ENCODE measurements at places on chromosomes 12 and 14.

DNA sequence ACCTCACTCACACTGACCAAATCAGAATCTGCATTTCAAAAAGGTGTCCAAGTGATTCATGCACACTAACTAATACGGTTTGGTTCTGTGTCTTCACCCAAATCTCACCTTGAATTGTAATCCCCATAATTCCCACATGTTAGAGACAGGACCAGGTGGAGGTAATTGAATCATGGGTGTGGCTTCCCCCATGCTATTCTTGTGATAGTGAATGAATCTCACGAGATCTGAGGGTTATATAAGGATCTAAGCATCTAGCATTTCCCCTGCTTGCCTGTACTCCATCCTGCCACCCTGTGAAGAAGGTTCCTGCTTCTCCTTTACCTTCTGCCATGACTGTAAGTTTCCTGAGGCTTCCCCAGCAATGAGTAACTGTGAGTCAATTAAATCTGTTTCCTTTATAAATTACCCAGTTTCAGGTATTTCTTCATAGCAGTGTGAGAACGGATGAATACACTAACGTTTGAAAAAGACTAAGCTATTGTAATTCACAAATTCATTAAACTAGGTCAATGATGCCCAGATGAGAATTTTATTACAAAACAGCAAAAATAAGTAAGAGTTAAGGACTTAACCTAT is 759.1 kb downstream of the GALC start:
- no peak for DNase-seq

- DNase-seq = peak; percentile 92
Observed at GRCh38 chr14:52131640-52132320, 62.9 kb upstream of the NID2 start.

DNA sequence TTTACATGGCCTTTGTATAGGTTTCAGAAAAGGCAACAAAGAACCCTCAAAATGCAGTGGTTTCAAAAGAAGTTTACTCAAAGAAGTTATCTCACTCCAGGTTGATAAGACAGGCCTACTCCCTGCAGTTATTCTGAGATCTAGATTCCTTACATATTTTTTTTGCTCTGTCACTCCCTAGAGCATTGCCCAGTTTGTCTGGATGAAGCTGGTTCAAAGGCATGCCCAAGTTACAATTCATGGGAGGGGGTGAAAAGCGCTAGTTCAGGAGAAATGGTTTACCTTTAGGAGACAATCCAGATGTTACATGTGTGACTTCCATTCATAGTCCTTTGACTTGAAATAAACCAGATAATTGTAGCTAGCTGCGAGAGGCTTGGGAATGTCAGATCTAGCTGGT is 115.0 kb downstream of the TPH2 start:
- DNase-seq = no peak

- DNase-seq = peak; percentile 64
Observed at GRCh38 chr12:55736780-55737580, 5.9 kb upstream of the GDF11 start.

DNA sequence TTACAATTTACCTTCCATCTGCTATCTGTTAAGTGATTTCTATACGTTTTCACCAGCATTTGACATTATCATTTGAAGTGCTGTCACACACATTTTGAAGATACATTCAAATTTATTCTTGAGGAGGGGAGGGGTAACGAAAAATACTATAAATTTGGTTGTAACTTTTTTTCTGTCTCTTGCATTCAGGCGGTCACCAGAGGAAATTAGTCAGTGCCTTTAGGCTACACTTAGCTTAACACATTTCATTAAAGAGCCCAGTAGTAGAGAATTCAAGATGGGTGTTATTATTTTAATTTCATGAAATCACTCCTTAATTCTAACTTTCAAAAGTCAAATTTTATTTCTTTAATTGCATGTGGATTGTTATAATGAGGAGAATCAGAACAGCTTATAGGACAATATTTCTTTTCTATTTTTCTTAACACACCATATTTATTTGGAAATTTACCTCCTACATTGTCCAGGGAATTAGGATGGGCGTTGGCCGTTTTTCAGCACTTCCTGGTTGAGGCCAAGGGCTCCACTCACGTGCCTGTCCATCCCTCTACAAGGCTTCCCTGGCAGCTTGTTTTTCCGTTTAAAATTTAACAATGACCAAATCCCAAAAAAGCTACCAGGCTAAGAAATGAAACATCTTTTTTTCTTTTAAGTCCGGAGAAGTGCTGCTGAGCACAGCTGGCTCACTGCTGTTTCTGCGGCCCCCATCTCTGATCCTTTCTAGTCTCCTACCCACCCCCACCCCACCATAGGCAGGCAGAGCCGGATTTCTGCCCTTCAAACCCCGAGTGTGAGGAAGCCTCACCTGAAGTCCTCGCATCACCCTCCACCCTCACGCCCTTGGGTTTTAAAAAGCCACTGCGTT is 1.1 kb upstream of the FAR2 start:
- DNase-seq = no peak

- no peak for DNase-seq
Observed at GRCh38 chr12:91271185-91271584, 88.6 kb upstream of the DCN start.

- no peak for DNase-seq
Observed at GRCh38 chr12:26416550-26416949, 221.2 kb downstream of the SSPN start.

GRCh38 chr12:127275416-127275815 is 991.6 kb upstream of the TMEM132C start:
- no peak for DNase-seq

- DNase-seq = no peak
Observed at GRCh38 chr14:20982646-20983369, 7.0 kb upstream of the METTL17 start.

DNA sequence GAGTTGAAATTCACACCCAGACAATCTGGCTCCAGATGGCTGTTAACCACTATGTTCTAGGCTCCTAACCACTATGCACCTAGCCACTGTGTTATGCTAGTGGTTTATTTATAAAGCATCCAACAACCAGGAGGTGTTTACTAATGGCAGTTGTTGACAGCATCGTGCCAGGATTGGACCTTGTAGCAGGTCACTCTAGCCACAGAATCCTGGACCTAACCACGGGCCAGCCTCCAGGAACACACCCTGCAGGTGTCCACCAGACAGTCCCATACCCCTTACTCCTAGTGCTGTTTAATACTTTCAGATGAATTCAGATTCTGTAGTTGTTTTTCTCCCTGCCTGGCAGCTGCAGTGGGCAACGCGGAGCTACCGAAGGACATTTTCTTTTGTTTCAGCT is 109.4 kb upstream of the MYL2 start:
- no peak for DNase-seq

DNA sequence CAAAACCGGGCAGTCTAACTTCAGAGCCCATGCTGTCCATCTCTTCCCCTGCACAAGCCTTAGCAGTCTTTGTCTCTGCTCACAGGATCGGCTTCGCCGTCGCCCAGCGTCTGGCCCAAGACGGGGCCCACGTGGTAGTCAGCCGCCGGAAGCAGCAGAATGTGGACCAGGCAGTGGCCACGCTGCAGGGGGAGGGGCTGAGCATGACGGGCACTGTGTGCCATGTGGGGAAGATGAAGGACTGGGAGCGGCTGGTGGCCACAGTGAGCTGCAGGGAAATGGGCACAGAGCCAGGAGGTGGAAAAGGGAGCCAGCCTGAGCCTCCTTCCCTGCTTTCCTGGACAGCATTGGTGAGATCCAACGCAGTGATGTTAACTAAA is 14.2 kb upstream of the CARMIL3 start:
- no peak for DNase-seq

GRCh38 chr12:106118-106591 is 39.6 kb downstream of the IQSEC3 start:
- no peak for DNase-seq

DNA sequence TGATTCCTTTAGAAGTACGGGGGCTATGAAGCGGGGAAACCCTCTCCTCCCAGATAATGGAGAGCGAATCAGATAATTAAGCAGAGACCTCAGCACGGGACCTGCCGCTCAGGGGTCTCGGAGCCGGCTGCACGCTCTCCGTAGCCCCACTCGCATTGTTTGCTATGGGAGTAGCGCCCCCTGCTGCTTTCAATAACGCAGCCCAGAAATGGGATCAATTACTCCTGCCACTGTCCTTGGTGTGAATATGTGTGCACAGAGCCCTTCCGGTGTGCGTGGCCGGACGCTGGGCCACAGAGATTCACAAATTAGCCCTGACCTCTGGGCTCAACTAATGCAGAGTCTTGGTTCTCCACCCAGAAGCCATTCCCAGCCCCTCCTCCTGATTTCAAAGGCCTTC is 76.4 kb upstream of the TMEM132C start:
- no peak for DNase-seq

DNA sequence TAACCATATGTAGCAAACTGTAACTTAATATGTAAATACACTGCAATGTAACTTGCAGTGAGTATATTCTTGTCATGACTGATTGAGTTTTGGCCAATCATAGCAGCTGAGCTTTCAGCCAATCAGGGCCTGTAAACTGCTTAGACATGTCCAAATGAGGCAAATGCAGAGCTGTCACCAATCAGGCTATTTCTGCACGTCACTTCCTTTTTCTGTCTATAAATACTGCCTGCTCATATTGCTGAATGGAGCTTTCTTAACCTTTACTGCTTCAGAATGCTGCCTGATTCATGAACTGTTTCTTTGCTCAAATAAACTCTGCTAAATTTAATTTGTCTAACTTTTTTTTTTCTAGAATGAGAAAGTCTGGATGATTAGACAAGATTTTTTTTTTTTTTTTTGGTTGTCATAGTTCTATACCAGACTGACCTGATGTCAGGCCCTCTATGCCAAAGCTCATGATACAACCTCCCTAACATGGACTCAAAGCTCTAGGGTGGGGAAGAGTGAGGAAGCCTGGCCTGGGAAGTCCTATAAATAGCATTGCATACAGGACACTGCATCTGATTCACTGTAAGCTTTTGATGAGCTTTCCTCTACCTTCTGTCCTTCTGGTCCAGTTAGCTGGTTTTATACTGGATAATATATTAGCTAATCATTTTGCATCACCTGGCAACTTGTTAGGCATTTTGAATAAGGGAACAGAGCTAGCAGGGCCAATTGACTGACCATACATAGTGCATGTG is 12.0 kb downstream of the MGP start:
- DNase-seq = no peak

GRCh38 chr12:124369055-124369826 is 74.3 kb downstream of the RFLNA start:
- DNase-seq = peak; percentile 94

- no peak for DNase-seq
Observed at GRCh38 chr12:108657130-108657745, 23.5 kb upstream of the SELPLG start.

- peak; percentile 31 for DNase-seq
Observed at GRCh38 chr12:93080994-93081809, 152.1 kb upstream of the EEA1 start.

- peak; percentile 65 for DNase-seq
Observed at GRCh38 chr14:73238424-73238852, 1.1 kb downstream of the PAPLN start.

DNA sequence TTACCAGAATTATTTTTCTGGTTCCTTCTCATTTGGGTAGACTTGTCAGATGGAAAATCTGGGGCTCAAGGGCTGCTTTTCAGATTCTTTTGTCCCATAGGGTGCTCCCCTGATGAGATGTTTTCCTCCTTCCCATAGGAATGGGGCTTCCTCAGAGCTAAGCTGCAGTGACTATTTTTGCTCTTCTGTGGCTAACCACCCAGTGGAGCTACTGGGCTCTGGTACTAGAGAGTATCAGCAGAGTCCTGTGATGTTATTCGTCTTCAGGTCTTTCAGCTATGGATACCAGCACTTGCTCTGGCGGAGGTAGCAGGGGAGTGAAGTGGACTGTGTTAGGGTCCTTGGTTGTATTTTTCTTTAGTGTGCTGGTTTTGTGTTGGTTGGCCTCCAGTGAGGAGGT is 716.1 kb upstream of the LMO3 start:
- DNase-seq = no peak

DNA sequence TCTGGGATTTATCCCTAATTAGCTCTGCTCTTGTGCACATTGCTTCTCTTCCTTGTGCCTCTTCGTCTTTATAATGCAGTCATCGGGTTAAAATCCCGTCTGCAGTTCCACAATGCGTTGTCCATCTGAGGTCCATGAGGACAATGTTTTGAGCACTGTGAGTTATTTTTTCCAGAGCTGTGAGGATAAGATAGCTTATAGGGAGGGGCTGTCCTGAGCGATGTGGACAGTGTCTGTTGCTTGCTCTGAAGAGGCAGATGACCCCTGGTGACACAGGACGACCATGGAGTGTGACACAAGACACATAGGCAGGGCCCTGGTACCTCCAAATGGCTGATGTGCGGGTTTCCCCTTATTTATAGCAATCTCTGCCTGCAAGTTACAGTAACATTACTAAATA is 132.5 kb downstream of the SMOC1 start:
- no peak for DNase-seq

GRCh38 chr12:53298164-53298563 is 1.3 kb upstream of the MYG1 start:
- peak; percentile 72 for DNase-seq

GRCh38 chr12:103241184-103241583 is 254.6 kb downstream of the C12orf42 start:
- DNase-seq = no peak

DNA sequence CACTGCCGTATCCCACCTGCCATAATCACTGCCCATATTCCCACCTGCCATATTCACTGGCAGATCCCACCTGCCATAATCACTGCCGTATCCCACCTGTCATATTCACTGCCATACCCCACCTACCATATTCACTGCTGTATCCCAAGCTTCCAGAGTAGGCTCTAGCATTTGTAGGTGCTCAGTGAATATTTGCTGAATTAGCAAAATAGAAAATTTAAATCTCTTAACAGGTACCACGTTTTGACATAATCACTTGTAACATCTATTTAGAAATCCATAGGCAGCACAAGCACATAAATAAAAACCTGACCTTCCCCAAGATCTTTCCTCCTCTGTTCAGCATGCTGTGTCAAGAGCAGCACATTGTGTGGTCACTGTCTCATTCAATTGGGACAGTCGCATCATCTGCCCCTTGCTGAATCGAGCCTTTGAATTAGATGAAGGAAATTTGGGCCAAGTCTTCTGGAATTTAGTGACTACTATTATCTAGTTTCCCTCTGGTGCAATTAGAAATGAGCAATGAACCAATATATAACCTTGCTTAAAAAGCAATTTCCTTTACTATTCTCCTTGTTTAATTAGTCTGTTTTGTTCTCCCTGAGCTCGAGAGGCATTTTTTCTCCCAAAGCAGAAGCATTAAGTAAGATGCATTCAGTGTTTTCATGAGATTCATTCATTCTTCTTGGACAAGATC is 144.9 kb upstream of the FGD4 start:
- DNase-seq = no peak

GRCh38 chr14:98773814-98774213 is 498.2 kb downstream of the BCL11B start:
- DNase-seq = no peak
